Stimulated activated CD4-positive, alpha-beta T cell treated with anti-CD3 and anti-CD28 coated beads, TNF-alpha, amount 100 ng/mL, for 48 hours (primary cell): ENCODE measurements at places on chromosomes 7 and 10.

GRCh38 chr7:148265896-148266295 is 324.7 kb upstream of the C7orf33 start:
- DNase-seq = no peak

- DNase-seq = no peak
Observed at GRCh38 chr7:151167197-151167961, at the start of gene GBX1. GBX1 (minus strand) TSS chr7:151167694; CDS start chr7:151167548, 146 bp downstream.

GRCh38 chr10:132626761-132627665 is 89.4 kb downstream of the INPP5A start:
- no peak for DNase-seq

- DNase-seq = no peak
Observed at GRCh38 chr7:140596519-140597427, 43.8 kb downstream of the DENND2A start.

- no peak for DNase-seq
Observed at GRCh38 chr10:125727436-125727835, 7.9 kb downstream of the EDRF1 start.

GRCh38 chr7:115127399-115128021 is 205.6 kb downstream of the MDFIC start:
- DNase-seq = no peak

GRCh38 chr10:17984056-17984455 is 32.3 kb downstream of the SLC39A12 start:
- DNase-seq = no peak

DNA sequence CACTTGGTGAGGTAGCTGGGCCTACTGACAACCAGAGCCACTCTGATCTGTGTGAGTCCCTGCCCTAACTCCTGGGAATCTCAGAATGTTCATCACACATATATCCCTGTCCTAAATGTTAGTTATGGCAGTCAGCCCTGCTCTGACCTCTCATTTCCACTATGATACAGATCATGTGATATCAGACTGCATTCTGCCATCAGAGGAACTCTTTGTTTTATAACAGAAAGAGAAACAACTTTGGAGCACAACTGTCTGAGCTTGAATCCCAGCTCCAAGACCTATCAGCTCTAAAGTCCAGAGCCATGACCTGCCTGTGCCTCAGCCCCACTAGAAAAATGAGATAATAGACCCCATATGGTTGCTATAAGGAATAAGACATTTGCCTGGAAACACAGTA is 54.6 kb upstream of the ABCB4 start:
- DNase-seq = no peak

DNA sequence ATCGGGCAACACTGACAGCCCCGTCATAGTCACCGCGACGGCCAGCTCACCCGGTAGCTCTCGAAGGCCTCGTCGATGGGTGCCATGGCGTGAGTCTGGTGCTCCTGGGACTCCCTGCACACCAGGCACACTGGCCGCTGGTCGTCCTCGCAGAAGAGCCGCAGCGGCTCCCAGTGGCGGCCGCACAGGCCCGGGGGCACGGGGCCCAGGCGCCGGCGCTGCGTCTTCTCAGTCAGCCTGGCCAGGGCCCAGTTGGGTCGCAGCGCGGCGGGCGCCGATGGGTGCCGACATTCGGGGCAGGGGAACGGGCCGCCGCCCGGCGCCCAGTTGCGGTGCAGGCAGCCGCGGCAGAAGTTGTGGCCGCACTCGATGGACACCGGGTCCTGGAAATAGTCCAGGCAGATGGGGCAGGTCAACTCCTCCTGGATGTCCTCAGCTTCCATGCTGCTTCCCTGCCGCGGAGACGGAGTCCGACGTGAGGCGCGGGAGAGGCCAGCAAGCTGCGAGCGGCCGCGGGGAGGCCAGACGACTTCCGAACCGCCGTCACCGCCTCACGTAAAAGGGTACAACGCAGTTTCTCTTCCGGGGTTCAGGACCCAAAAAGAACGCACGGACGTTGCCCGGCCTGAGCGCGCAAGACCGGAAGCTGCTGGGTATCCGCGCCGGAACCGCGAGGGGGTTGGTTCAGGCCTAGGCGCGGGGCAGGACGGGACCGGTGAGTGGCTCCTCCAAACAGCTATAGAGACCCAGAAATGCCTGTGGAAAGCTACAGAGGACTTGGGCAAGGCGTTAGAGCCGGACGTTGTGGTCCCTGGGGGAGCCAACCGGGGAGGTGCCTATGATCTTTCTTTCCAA is at the start of gene TRIM4:
Gene TRIM4 (minus strand): TSS at position 572 of the 855 bp plus-strand sequence. CDS start 129 bp downstream, at position 443.
- DNase-seq = peak; percentile 90

DNA sequence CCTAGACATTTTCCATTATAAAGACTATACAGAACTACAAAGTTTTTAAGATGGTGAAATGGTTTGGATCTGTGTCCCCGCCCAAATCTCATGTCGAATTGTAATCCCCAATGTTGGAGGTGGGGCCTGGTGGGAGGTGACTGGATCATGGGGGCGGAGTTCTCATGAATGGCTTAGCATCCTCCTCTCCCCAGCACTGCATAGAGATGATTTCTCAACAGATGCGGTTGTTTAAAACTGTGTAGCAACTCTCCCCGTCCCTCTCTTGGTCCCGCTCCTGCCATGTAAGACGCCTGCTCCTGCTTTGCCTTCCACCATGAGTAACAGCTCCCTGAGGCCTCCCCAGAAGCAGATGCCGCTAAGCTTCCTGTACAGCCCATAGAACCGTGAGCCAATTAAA is 1.6 kb downstream of the FAM133B start:
- no peak for DNase-seq

DNA sequence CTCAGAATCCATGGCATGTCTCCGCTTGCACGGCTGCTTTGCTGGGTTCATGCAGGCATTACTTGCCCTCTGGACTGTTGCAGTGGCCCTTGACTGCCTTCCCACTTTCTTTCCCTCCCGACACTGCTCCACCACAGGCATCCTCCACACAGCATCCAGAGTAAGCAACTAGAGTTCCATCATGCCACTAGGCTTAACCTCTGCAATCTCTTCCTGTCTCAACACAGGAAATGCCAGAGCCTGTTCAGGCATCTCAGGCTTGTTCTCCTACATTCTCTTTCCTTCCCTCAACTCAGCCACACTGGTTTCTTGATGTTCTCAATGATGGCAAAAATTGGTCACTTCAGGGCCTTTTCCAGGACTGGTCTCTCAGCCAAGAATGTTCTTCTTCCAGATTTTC is 284.5 kb upstream of the KLF6 start:
- DNase-seq = no peak

- DNase-seq = no peak
Observed at GRCh38 chr7:158447151-158447505, 140.5 kb downstream of the PTPRN2 start.
